Activated T-helper 1 cell treated with anti-CD3 and anti-CD28 coated beads, Interleukin-2, amount 50 U/mL, for 16 hours (primary cell): ENCODE measurements at places on chromosomes 6 and 20.

- no peak for DNase-seq
Measured at GRCh38 chr6:14246876-14247275, 129.3 kb downstream of the CD83 start.

DNA sequence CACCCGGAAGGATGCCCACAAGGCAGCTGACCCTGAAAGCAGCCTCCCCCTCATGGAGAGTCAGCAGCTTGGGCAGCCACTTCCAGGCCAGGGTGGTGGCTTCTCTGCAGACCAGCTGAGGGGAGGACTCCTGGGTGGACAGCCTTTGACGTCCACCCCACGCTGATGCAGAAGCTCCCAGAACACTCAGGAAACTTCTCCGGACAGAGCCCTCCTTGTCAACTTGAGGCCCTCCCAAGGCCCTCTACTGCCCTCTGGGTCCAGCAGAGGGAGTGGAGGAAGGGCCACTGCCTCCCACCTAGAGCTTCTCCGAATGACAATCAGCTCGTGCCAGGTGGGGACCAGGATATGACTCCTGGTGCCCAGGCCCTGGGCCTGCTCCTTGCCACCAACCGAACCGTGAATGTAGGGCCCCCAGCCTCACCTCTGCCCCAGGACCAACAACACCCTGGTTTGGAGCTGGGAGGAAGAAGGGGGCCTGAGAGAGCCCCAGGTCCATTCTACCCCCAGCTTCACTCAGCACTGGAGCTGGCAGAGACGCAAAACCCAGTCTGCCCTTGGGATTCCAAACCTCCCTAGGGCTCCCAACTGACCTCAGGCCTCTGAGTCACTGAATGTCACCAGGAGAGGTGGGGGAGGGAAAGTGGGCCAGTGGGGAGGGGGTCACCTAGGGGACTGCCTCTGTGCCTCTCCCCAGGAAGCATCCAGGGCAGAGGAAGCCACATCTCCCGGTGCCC, 10.9 kb upstream of the SLC22A7 start:
- DNase-seq: no peak

GRCh38 chr20:49319208-49319809, 41.5 kb upstream of the ZNFX1 start:
- DNase-seq: no peak

DNA sequence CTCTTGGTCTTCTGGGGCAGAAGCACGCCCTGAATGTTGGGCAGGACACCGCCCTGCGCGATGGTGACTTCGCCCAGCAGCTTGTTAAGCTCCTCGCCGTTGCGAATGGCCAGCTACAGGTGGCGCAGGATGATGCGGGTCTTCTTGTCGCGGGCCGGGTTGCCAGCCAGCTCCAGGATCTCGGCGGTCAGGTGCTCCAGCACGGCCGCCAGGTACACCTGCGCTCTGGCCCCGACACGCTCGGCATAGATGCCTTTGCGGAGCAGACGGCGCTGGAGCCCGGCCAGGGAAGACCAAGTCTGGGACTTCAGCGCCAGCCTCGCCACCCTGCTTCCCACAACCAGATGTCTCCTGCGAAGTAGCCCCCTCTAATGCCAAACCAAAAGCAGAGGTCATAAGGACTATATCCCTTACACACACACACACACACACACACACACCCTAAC, 8.0 kb upstream of the SLC17A3 start:
- peak; percentile 13 for DNase-seq

GRCh38 chr6:150568560-150568959, 31.1 kb upstream of the PLEKHG1 start:
- no peak for DNase-seq

- no peak for DNase-seq
Measured at GRCh38 chr6:122200440-122200839, 199.0 kb upstream of the HSF2 start.

DNA sequence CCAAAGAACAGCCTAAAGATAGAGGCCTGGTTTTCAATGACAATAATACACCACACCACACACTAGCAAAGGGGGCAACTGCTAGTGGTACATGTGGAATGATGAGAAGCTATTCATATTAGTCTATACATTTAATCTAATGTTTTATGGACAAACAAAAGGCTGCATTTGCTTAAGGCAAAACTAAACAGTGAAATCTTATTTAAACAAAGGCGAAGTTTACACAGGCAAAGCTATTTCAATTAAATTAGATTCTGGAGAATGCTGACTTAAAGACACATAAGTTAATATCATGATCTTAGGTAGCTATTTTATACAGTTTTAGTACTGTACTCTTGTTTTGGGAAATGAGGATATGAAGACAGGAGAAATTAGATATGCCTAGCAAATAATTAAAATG, 53.9 kb upstream of the SIM1 start:
- no peak for DNase-seq

GRCh38 chr6:121143476-121143875, 190.8 kb downstream of the TBC1D32 start:
- no peak for DNase-seq

- DNase-seq: no peak
Measured at GRCh38 chr6:61622601-61623000, 663.4 kb downstream of the KHDRBS2 start.

- DNase-seq: no peak
Measured at GRCh38 chr6:132021552-132022375, 70.6 kb upstream of the CCN2 start.

GRCh38 chr6:46234156-46234556, 63.4 kb upstream of the ENPP5 start:
- no peak for DNase-seq

- no peak for DNase-seq
Measured at GRCh38 chr20:54344832-54345231, 130.6 kb upstream of the DOK5 start.

- DNase-seq: no peak
Measured at GRCh38 chr6:21740376-21741124, 147.0 kb downstream of the SOX4 start.

DNA sequence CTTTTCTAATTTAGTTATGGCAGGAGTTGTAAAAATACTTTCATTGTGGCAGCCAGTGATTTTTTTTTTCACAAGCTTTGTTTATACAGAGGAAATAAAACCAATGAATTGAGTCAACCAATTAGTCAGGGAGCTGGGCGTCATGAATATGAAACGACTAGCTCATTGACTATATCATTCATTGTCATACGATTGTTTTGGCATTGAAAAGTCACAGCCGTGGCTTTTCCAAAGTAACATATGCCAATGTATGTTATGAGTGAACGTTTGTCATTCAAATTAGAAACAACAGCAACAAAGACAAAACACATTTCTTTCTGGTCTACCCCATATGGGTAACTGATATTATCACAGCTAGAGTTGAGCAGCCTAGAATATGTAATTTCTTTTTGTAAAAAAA, 810.6 kb downstream of the EPHA7 start:
- DNase-seq: no peak

- no peak for DNase-seq
Measured at GRCh38 chr6:129264480-129265045, 381.6 kb downstream of the LAMA2 start.

DNA sequence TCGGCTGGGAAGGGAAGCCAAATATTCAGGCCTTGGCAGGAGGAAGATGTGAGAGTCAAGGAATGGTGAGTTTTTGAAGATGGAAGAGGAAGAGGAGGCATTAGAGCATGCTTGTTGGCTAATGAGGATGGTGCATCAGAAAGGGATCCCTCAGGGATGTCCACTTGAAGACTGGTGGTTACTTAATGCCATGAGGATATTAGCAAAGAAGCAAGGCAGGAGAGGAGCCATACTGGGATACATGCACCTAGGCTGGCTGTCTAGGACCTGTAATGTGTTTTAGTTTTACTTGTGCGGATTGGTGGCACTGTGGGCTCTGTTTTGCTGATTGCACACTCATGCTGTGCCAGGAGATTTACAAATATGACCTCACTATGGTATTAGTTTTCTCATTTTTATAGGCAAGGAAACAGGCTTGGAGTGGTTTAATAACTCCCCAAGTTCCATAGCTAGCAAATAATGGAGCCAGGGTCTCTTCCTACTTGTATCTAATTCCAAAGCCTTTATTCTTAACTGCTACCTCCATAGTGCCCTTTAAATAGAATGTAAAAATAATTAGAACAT, 37.8 kb downstream of the NCOA7 start:
- no peak for DNase-seq

- DNase-seq: no peak
Measured at GRCh38 chr6:168117942-168118341, 38.9 kb upstream of the FRMD1 start.

DNA sequence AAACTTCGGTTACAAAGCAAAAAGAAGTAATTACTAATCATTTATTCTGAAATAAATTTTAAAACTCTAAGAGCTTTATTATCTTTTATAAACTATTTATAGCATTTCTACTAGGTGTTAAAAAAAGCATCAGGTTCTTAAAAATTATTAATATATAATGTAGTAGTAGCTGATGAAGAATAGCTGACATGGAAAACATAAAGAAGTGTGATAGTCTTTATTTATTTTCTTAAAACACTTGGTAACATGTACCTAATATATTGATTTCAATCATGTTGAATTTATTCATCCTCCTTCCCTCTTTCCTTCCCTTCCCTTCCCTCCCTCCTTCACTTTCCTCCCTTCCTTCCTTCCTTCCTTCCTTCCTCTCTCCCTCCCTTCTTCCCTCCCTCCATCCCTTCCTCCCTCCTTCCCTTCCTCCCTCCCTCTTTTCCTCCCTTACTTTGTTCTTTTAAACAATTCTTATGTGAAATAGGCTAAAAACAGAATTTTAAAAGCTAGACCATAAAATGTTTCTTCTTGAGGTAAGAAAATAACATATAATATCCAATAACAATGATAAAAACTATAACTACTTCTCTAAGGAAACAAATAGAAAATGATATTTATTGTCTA, 913.9 kb upstream of the MAP3K7 start:
- DNase-seq: no peak
